AG09319 (cell line): ENCODE measurements at places on chromosomes 6 and 20.

DNA sequence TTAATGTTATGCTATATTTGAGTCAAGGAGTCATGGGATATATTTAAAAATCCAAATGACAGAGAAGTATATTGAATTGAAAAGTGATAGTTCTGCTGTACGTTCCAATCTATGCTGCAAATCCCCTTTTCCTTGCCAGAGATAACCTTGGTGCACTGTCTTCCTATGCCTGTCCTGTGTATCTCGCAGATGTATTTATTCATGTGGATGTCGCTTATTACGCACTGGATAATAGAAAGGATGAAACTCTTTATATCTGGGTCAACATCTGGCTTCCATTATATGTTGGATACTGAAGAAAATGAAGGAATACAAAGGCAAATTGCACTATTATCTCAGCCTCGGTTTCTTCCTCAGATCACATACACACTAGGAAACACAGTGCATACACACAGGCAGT, 331.3 kb downstream of the BCKDHB start:
- DNase-seq: no peak

DNA sequence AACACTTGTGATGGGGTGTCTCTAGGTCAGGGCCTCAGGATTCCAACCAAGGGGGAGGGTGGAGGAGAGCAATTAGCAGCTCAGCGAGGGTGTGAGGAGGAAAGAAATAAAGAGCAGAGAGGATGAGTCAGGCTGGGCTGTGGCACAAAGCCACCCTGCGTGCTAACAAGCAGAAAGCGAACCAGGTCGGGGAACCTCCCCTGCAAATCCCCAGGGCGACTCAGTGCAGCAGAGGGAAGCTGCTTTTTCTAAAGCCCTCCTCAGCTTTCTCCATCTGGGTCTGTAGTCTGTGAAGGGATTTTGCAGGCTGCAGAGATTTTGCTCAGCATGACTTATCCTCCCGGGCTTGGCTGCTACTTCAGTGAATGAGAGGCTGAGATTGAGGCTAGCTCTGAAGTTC, 6.6 kb upstream of the SPO11 start:
- no peak for DNase-seq

GRCh38 chr6:42025066-42025844, 25.1 kb upstream of the TAF8 start:
- no peak for DNase-seq

- no peak for DNase-seq
Observed at GRCh38 chr20:51384875-51385274, 157.6 kb downstream of the NFATC2 start.

DNA sequence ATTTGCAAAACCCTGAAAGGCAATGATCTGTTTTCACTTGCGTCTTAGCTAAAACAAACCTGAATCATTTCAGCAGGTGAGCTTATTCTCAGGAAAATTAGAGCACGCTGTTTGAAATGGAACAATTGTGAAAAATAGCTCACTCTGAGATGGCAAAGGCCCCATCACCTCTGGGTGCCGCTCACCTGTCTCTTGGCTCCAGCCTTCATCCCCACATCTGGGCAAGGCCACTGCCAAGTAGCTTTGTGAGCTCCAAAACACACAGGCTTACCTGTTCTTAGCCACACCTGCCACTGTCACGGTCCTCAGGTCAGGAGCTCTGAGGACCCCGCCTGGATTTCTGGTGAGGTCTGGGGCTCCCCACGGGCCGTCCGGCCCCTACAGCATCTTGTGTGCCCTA, 66.7 kb downstream of the SMOC2 start:
- DNase-seq: no peak

GRCh38 chr6:105087571-105088211, 92.1 kb downstream of the POPDC3 start:
- peak; percentile 22 for DNase-seq

DNA sequence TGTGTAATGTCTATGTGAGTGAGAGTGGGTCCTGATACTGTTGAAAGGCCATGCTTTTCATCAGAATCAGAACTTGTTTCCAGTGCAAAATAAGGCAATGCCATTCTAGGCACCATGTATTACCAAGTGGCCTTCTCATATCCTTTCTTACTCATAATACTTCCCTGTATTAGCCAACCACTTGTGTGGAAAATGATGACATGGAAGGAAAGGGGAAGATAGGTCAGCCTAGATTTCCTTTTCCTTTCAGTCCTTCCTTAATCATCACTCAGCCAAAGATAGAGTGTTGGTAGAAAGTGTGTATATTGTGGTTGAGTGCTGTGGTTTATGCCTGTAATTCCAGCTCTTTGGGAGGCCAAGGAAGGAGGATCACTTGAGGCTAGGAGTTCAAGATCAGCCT, 158.6 kb upstream of the PREP start:
- no peak for DNase-seq

GRCh38 chr6:3457710-3458602, 1.1 kb upstream of the SLC22A23 start:
- DNase-seq: no peak

DNA sequence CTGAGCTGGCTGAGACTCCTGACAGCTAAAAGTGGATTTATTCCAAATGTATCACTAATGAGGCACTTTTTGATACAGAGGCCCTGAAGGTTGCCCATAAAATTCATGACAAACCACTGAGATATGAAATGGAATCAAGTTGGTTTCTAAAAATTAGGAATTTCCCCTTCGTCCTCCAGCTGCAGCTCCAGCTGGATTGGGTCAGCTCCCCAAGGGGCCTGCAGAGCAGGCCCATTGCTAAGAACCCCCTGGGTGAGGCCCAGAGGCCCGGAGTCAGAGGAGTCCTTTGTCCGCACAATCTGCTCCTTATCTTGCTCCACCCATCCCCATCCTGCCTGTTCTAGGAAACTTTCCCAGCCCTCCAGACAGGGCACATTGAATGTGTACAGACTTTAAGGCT, 163.5 kb upstream of the TOP1 start:
- no peak for DNase-seq

- no peak for DNase-seq
Observed at GRCh38 chr20:38825901-38826625, 20.6 kb downstream of the PPP1R16B start.

DNA sequence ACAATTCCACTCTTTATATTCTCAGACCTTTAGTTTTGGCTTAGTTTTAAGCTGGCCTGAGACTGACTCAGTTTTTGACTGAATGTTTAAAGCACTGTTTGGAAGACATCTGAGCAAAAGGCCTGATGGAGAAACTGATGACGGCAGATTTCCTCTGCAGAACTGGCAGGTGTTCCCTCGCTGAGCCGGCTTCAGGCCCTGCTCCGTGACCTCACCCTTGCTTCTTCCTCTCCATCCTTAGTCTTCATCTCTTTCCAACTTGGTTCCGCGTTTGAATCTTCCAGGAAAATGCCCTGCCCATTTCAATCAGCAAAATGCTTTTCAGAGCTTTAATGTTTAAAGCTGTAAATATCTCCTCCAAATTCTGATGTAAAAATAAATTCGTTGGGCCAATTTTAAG, 6.6 kb downstream of the NKX2-4 start:
- no peak for DNase-seq

DNA sequence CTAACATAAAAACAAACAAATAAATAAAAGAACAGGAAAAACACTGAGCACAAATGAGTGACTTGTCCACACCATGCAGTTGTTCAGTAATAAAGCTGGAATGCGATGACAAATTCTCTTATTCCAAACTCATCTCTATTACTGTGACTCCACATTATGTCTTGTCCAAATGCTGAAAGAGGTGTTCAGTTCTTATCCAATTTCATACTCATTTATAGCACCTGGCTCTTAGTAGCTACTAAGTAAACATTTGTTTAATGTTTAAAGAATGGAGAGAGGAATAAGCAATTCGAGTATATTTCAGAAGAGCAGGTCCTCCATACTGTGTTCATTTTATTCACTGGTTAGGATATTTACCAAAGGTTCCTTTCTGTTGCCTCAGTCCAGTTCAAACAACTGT, 439.0 kb upstream of the JAG1 start:
- no peak for DNase-seq

DNA sequence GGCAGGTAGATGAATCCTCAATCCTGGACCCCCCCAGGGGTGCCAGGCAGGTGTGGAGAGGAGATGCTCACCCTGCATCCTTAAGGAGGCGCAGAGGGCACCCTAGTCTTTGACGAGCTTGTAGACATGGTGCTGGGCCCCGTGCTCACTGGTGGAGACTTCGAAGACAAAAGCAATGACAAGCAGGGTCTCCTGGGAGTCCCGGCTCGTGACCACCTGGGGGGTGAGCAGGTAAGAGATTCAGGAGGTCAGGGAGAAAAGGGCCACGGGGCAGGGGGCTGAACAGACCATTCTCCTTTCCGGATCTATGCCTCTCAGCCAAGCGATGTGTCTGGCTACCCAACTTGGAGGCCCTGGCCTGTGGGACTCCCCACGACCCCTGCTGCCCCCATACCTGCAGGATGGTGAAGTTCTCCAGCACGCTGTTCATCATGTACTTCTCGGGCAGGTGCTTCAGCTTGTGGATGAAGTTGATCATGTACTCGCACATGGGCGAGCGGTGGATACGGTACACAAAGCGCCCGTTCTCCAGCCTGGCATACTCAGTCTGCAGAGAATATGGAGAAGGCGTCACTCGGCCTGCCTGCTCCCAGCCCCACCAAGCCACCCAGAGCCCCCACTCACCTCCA, 6.9 kb downstream of the RPL10A start:
- no peak for DNase-seq

- DNase-seq: no peak
Observed at GRCh38 chr6:20866036-20866435, 331.8 kb downstream of the CDKAL1 start.

- no peak for DNase-seq
Observed at GRCh38 chr20:47479093-47479492, 22.6 kb upstream of the NCOA3 start.

DNA sequence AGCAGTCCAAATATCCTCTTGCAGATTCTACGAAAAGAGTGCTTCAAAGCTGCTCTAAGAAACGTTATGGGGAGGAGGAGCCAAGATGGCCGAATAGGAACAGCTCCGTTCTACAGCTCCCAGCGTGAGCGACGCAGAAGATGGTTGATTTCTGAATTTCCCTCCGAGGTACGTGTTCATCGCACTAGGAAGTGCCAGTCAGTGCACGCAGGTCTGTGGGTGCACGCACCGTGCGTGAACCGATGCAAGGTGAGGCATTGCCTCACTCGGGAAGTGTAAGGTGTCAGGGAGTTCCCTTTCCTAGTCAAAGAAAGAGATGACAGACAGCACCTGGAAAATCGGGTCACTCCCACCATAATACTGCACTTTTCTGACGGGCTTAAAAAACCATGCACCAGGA, 272.1 kb upstream of the DEFB115 start:
- DNase-seq: no peak

DNA sequence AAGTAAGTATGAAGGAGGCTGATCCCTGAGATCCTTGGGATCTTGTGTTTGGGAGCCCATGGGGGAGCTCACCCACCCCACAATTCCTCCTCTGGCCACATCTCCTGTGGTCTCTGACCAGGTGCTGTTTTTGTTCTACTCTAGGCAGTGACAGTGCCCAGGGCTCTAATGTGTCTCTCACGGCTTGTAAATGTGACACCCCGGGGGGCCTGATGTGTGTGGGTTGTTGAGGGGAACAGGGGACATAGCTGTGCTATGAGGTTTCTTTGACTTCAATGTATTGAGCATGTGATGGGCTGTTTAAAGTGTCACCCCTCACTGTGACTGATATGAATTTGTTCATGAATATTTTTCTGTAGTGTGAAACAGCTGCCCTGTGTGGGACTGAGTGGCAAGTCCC, 2.8 kb downstream of the HLA-G start:
- no peak for DNase-seq

DNA sequence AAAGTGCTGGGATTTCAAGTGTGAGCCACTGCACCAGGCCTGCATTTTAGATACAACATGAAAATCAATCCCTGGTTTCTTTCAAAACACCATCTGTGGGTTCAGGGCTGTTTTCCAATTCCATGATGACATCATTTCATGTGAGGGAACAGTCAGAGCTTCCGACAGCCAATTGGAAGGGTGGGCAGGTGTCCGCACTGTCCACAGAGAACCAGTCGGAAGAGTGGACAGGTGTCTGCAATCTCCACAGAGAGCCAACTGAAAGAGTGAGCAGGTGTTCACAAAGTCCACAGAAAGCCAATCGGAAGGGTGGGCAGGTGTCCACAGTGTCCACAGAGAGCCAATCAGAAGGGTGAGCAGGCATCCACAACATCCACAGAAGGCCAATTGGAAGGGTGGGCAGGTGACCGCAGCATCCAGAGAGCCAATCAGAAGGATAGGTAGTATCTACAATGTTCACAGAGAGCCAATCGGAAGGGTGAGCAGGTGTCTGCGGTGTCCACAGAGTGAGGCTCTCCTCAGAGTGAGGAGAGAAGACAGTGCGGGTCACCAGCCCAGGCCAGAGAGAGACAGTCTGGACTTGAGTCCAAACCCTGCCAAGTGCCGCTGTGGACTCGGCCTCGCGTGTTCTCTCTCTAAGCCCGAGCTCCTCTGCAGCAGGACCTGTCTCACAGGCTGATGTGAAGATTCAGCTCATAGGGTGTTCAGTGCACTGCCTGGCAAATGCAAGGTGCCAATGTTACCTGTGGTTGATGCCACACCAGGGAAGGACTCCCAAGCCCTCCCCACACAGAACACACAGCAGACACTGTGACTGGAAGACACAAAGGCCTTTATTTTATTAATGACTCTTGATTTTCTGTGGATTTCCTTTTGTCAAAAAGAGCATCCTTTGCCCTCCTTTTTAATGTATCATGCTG, 57.3 kb downstream of the DLL1 start:
- no peak for DNase-seq

GRCh38 chr20:19786311-19786710, 28.3 kb downstream of the RIN2 start:
- peak; percentile 91 for DNase-seq

GRCh38 chr6:109050447-109051102, 44.1 kb downstream of the SESN1 start:
- DNase-seq: no peak

- no peak for DNase-seq
Observed at GRCh38 chr6:164108092-164108491, 693.6 kb downstream of the QKI start.

DNA sequence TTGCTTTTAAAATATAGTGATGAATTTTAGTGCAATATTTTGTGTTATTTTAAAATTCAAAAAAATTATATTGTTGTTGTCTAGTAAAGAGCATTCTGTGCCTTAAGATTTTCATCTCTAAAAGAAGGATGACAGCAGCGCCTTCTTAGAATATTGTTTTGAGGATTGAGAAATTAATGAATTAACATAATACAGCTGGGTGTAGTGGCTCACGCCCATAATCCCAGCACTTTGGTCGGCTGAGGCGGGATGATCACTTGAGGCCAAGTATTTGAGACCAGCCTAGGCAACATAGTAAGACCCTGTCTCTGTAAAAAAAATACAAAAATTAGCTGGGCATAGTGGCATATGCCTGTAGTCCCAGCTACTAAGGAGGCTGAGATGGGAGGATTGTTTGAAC, 6.8 kb downstream of the TIAM2 start:
- DNase-seq: no peak

DNA sequence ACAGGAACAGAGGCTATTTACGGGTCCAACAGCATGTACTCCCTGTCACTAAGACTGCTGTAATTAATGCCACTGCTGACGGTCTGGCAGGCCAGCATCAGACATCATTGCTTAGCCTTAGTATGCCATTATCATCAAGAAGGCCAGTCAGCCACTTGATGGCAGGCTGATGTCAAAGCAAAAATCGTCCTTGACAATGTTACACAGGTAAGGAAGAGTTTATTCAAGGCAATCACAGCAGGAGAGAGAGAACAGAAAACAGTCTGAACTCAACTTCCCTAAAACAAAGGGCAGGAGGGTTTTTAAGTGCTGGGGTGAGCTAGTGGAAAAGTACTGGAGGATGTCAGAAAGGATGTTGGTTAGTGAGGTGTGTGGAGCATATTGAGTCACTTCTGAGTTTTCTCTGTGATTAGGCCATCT, 25.1 kb downstream of the FKBP1C start:
- DNase-seq: no peak

- peak; percentile 10 for DNase-seq
Observed at GRCh38 chr20:23889775-23890187, 10.2 kb upstream of the CST5 start.
